Activated T-helper 17 cell treated with anti-CD3 and anti-CD28 coated beads, Interleukin-2, amount 50 U/mL, for 72 hours (primary cell): ENCODE measurements at places on chromosomes 6 and 20. TPM values are rescaled to one million over a fixed set of nuclear protein-coding genes. Genes with fewer than 3 reads are reported as not detected.
A peak's percentile ranks its signal among the peaks of the same experiment; 100 is the strongest.

Gene MATN4
- 0.11 TPM for total RNA-seq

Gene RCAN2
- total RNA-seq = 0.95 TPM

DNA sequence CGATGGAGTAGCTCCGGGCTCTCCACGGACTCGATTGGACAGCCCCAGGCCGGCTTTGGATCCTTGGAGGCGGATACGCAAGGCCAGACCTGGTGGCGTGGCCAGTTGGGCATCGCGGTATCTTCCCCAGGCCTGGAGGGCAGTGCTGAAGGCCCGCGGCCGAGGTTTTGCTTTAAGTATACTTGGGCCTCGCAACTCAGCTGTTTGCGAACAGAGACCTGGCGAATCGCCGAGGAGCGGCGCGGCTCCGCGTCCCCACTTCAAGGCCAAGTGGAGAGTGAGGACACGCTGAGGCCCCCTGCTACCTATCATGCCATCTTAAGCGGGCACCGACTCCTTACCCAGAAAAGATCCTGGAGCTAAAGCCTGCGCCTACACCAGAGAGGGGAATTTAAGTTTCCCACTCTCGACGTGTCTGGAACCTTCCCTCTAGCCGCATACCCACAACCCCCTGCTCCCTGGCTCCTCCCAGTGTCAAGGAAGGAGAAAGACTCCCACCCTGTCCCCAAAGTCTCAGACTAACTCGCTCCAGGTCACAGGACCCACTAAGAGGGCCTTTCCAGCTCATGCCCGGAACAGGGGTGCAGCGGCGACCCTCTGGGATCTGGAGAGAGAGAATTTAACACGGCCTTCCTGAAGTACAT is 4.1 kb downstream of the LINC00237 start:
- no peak for ATAC-seq

DNA sequence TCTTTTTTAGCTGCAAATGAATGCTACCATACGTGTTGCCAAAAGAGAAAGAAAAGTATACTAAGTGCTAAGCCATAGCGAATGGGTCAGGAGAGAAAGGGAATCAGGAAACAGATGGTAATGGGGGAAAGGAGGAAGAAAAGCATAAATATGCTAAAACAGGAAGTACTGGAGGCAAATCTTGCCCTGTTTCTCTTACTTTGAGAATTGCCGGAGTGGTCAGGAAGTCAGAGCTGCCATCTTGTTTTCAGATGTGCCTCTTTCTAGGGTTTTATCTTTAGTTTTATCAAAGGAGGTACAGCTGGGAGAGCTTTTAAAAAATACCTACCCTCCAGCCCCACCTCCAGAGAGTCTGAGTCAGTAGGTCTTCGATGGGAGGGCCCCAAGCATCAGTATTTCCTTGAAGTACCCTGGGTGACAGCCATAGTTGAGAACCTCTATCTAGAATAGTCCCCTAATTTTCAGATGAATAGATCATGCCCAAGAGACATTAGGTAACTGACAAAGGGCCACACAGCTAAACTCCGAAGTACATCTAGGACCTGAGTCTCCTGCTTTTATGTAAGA is 193.3 kb downstream of the CLIC5 start:
- ATAC-seq = peak; percentile 87

- peak; percentile 64 for ATAC-seq
Measured at GRCh38 chr6:25913741-25914140, 16.8 kb downstream of the SLC17A2 start.

Gene CST2
- total RNA-seq = not detected

GRCh38 chr20:2451939-2452732 is 18.5 kb downstream of the SNRPB start:
- peak; percentile 34 for ATAC-seq

Gene SRSF6
- total RNA-seq = 111 TPM
